ENCODE measurements at places on chromosomes 4 and X.
A peak's percentile ranks its signal among the peaks of the same experiment; 100 is the strongest.

DNA sequence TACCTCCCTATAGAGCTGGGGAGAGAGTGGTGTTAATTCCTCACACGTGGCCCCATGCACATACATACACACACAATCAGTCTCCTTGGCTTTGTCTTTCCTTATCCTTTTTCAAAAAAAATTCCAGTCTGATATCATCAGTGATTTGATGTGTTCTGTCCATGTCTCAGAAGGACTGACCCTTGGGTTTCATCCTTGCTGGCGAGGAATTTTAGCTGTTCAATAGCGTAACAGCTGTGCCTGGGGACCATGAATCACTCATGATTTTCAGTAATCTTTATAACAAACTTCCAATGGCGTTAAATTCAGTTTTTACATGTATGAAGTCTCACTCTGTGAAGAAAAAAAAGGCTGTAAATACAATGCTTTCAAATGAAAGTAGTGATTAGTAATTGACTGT, 204.6 kb downstream of the RBMX2 start:
- no peak for DNase-seq

DNA sequence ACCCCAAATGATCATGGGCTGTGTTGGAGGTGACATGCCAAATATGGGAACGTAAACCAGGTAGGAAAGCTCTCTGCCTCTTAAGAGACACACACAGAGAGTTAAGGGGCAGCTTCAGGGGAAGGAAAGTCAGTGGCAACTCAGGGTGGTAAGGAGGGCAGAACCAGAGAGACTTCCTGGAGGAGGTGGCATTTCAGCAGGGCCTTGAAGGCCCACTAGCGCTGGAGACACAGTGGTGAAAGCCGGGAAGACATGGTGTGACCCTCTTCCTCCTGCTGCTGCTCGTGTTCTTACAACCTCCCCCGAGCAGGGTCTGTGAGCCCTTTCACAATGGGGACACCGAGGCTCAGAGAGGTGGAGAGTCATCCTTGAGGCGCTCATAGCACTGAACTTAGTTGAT, 68.2 kb downstream of the SORCS2 start:
- no peak for DNase-seq

DNA sequence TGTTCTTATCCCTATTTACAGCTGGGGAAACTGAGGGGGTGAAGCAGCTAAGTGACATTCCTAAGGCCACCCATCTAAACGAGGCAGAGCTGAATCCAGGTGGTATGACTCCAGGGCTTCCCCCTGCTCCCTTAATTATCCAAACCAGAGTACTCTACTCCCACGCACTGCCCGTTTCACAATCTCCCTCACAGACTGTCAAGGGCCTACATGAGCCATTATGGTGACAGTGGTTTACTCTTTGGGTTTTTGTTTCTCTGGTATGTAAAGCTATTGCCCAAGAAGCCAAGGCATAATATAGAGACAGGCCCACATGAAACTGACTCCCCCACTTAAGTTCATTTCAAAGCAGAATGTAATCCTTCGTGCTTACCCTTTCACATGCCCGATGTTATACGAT, 95.1 kb downstream of the NHS start:
- DNase-seq: no peak

DNA sequence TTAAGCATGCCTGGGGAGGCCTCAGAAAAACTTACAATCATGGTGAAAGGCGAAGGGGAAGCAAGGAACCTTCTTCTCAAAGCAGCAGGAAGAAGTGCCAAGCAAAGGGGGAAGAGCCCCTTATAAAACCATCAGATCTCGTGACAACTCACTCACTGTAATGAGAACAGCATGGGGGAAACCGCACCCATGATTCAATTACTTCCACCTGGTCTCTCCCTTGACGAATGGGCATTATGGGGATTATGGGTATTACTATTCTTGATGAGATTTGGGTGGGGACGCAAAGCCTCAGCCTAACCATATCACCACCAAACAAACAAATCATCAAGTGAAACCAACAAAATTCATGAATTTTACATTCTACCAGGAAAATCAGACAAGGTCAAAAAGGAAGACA, 76.7 kb upstream of the TAB3 start:
- no peak for DNase-seq

GRCh38 chr4:70704215-70704930, 16.0 kb downstream of the UTP3 start:
- DNase-seq: no peak

- peak; percentile 43 for DNase-seq
Measured at GRCh38 chr4:38131371-38132091, 171.3 kb downstream of the PTTG2 start.

DNA sequence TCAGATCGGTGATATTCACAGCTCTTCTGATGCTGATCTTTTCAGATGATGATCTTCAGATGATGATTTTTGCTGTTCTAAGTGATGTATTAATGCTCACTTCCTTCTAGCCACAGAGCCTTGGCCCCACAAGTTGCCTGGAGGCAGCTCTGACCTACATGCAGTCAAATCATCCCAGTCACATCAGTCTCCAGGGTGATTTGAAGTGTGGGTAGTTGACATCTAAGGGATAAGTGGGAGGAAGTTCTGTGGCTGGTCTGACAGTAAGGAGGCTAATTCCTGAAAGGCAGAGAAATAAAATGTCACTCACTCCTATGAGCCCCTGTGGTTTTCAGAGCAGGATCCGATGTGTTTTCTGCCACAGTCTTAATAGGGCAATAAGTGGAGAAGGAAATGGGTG, 79.8 kb upstream of the RPL34 start:
- no peak for DNase-seq

- no peak for DNase-seq
Measured at GRCh38 chrX:18034945-18035344, 173.8 kb upstream of the RAI2 start.

- peak; percentile 42 for DNase-seq
Measured at GRCh38 chrX:57528670-57529255, 63.0 kb upstream of the ZXDB start.

- DNase-seq: no peak
Measured at GRCh38 chr4:74547042-74547441, 102.1 kb downstream of the AREG start.

- DNase-seq: no peak
Measured at GRCh38 chr4:127783955-127784770, 2.0 kb downstream of the HSPA4L start.

GRCh38 chrX:9482837-9483236, 18.0 kb downstream of the TBL1X start:
- no peak for DNase-seq

DNA sequence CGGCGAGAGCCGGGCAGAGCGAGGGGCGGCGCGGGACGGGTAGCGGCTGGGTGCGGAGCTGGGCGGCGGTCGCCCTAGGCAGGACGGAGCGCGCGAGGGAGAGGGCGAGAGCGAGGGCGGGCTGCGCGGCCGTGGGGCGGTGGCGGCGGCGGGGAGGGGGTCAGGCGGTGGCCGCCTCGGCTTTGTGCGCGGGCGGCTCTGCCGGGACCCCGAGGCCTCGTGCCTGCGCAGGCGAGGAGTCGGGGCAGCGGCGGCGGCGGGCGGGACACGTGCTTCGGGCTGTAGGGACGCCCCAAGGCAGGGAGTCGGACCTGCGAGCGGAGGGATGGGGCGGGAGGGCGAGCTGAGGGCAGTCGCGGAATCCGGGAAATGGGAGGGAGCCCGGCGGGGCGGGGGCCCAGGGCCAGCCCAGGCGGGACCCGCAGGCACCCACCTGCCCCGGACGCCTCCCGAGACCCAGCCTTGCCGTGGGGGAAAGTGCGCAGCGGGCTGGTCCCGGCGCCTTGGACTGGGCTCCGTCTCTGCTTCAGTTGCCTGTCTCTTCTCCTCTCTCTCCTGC, 465 bp downstream of the BMPR1B start:
- DNase-seq: no peak

DNA sequence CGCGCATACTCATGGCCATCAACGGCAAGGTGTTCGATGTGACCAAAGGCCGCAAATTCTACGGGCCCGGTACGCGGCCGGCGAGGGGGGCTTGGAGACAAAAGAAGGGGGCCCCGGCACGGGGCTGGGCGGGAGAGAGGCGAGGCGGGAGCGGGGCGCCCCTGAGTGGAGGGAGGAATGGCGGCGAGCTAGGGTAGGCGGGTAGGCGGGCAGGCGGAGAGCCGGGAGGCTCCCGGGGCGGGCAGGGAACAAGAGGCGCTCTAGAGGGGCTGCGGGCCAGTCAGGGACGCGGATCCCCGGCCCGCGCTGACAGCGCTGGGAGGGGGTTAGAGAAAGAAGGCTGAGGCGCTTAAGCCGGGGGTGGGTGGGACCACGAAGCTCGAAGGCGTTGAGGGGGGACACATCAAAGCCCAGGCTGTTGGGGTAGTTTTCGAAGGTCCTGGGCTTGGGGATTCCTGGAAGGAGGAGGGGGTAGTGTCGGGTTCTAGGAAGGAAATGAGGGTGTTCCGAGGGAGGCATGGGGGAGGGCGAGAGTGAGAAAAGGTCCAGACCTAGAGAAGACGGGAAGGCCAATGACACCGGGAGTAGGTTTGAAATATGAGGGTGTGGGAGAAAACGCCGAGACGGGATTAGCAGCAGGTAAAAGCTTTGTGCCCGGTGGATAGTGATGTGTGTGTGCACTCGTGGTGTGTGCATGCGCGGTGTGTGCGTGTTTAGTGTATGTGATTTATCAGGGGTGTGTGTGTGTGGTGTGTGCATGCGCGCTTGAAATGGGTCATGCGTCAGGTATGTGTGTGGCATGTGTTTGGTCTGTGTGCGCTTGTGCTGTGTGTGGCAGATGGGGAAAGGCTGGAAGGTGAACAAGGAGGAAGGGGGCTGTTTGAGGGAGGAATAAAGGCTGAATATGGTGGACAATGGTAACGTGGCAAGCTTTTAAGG, 807 bp downstream of the PGRMC1 start:
- DNase-seq: no peak

DNA sequence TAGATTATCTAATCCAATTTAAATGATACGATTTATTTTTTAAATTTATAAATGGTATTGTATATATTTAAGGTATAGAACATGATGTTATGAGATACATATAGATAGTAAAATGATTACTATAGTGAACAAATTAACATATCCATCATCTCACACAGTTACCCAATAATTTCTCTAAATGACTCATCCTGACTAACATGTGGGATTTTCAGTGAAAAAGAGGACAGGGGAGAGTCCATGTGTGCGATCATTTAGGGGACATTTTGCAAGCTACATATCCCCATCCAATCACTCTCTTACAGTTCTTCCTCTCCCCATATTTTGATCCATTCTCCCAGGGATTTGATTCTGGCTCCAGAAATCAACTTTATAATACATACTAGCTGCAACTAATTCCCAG, 88.2 kb downstream of the ABCB7 start:
- no peak for DNase-seq

- DNase-seq: no peak
Measured at GRCh38 chr4:162732876-162733275, 433.8 kb downstream of the NAF1 start.

GRCh38 chr4:108360754-108361445, 192.2 kb upstream of the LEF1 start:
- no peak for DNase-seq

GRCh38 chrX:41001327-41001726, 83.9 kb upstream of the USP9X start:
- DNase-seq: no peak

DNA sequence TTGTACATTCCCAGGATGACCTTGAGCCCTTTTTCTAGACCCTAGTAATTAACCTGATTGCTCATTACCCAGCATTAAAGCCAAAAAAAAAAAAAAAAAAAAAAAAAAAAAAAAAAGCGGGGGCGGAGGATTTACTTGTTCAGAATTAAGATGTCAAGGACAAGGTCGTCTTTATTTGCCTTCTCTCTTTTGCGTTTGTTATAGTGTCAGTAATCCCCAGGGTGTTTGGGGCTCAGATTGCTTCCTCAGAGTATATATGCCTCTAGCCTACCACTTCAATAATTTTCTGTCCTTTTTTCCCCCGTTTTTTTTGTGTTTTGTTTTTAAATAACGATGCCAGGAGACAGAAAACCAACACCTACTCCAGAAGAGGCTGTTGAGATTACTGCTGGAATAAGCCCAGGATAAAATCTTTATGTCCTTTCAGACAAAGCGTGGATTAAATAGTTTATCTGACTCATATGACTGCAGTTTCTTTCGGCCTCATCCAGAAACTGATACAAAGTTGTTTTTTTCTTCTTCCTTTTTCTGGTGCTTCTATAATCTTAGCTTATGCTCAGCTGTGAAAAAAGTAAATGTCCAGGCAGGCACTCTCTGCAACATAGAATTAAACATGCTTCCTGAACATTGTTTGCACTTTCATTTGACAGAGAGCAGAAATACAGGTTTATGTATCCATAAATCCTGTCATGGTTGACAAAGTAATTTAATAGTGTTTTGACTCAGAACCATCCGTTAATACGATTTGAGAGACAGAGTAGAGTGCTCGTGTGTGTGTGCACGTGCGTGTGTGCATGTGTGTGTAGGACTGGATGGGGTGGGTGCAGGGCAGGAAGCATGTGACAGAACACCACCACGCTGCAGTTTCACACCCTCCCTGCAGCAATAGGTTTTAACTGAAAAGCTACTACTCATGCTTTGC, 138.6 kb downstream of the AFF1 start:
- DNase-seq: no peak

GRCh38 chr4:17511051-17511450, 839 bp downstream of the QDPR start:
- DNase-seq: no peak

- DNase-seq: no peak
Measured at GRCh38 chr4:125801373-125801772, 486.6 kb downstream of the FAT4 start.

DNA sequence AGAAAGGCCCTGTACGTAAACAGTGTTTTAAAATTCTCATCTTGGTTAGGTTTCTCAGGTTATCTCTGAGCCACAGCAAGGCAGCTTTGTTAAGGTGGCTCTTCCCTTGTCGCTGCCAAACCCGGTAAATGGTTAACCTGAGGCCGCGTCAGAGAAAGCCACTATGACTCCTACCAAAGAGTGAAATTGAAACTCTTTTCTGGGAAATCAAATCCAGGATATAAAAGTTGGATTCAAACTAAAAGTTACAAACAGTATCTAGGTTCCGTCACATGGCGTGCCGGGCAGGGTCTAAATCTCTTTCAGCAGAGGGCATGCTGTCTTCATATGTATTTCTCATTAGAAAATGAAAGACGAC, 433 bp downstream of the MMAA start:
- DNase-seq: no peak

DNA sequence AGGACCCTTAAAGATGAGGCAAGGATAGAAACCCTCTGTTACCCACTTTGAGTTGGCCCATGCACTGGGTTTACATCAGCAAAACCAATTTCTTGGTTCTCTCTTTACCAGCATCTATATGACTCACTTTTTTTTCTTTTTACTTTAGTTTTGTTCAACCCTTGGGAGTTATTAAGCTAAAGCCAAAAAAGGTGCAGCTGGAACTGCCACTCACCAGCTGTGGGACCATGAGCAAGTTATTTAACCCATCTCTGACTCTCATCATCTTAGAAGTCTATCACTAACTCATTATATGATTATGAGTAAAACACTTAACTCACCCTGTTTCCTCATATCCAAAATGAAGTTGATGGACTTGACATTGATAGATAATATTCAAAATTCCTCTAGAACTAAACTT, 53.4 kb downstream of the GABRB1 start:
- no peak for DNase-seq

GRCh38 chr4:38382520-38382919, 281.5 kb upstream of the KLF3 start:
- DNase-seq: no peak
